ENCODE measurements at places on chromosomes 4 and X. TPM values are rescaled to one million over a fixed set of nuclear protein-coding genes. Genes with fewer than 3 reads are reported as not detected.

Gene TLR1
- 5.3 TPM for polyA plus RNA-seq

Gene MAGEE1
- 5.7 TPM for polyA plus RNA-seq

Gene LUZP4
- not detected for polyA plus RNA-seq

Gene CT47B1
- not detected for polyA plus RNA-seq

Gene MYL5
- 22.9 TPM for polyA plus RNA-seq

Gene TRAM1L1
- polyA plus RNA-seq, result 16.1 TPM

Gene VEGFC
- 15.3 TPM for polyA plus RNA-seq

Gene WWC2
- 54.0 TPM for polyA plus RNA-seq

Gene CXCL8
- polyA plus RNA-seq, result 1.4 TPM

Gene SORCS2
- 9.9 TPM for polyA plus RNA-seq

Gene AMBN
- 1.7 TPM for polyA plus RNA-seq

Gene TXK
- 2.5 TPM for polyA plus RNA-seq

Gene PF4V1
- not detected for polyA plus RNA-seq

Gene PNMA3
- polyA plus RNA-seq, result 37.4 TPM

Gene ADAMTS3
- 9.7 TPM for polyA plus RNA-seq

Gene PPP4R3C
- not detected for polyA plus RNA-seq

Gene SLIT2
- 53.5 TPM for polyA plus RNA-seq

Gene H2AZ1
- polyA plus RNA-seq, result 443 TPM

Gene GUCY2F
- 0.06 TPM for polyA plus RNA-seq

Gene LRCH2
- 14.1 TPM for polyA plus RNA-seq

Gene IRS4
- 1.7 TPM for polyA plus RNA-seq

Gene S100P
- 7.3 TPM for polyA plus RNA-seq

Gene DGKK
- 12.5 TPM for polyA plus RNA-seq

Gene MSX1
- polyA plus RNA-seq, result 1.4 TPM

Gene TMEM31
- 1.4 TPM for polyA plus RNA-seq

Gene GRIA2
- 0.82 TPM for polyA plus RNA-seq

Gene BBS12
- 13.3 TPM for polyA plus RNA-seq

Gene MAP7D2
- polyA plus RNA-seq, result 4.3 TPM

Gene NAT8L
- 6.2 TPM for polyA plus RNA-seq

Gene INTU
- polyA plus RNA-seq, result 26.4 TPM

Gene SH3RF1
- 27.7 TPM for polyA plus RNA-seq

Gene SLC6A8
- polyA plus RNA-seq, result 69.9 TPM

Data from renal cortex interstitium (tissue), 15 donors.